ENCODE measurements at places on chromosomes 3 and 15. TPM values are rescaled to one million over a fixed set of nuclear protein-coding genes. Genes with fewer than 3 reads are reported as not detected.

GPR171 gene
- total RNA-seq: not detected

CADPS gene
- total RNA-seq: 0.84 TPM

FAM107A gene
- total RNA-seq: 0.42 TPM

KNG1 gene
- not detected for total RNA-seq

ALAS1 gene
- total RNA-seq: 39.0 TPM

SKOR1 gene
- total RNA-seq: 0.12 TPM

PDCD10 gene
- total RNA-seq: 140 TPM

GP9 gene
- total RNA-seq: not detected

- peak; percentile 51 for DNase-seq
Observed at GRCh38 chr3:55180936-55181535, 253.2 kb upstream of the LRTM1 start.

- no peak for DNase-seq
Observed at GRCh38 chr15:80343554-80343992, 60.6 kb upstream of the ARNT2 start.

DNA sequence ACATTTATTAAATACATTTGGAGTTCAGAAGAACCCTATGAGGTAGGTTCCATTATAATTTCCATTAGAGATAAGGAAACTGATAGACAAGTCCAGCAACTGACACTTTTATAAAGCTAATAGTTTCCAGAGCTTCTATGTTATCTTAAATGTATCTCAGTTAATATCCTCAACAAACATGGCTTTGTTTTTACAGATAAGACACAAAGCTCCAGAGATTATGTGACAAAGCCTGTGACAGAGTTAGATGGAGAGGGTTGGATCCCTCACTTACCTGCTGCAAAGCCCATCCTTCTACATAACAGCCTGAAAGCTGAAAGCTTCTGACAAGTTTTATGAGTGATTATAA lies 473 bp upstream of the COMMD2 start:
- DNase-seq: no peak

- peak; percentile 58 for DNase-seq
Observed at GRCh38 chr3:8972639-8973038, 9.4 kb upstream of the RAD18 start.

GRCh38 chr3:194084284-194084683 lies 51.7 kb upstream of the HES1 start:
- no peak for DNase-seq

GRCh38 chr15:84929795-84930603 lies 45.5 kb downstream of the SLC28A1 start:
- DNase-seq: peak; percentile 96

DNA sequence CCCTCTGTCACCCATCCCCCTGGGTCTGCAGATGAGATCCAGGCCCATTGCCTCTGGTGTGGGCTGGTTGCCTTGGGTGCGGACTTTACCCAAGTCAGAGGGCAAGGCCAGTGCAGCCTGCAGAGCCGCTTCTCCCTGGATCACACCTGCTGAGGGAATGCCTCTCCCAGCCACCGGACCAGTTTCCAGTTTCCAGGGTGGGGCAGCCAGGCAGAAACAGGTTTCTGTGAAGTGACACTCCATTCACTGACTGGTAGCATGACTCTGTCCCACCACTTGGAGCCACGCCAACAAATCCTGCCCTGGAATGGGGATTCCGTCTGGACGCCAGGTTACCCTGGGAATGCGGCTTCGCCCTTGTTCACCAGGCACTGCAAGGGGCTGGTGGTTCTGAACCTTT lies 30.0 kb downstream of the PAQR5 start:
- no peak for DNase-seq

DNA sequence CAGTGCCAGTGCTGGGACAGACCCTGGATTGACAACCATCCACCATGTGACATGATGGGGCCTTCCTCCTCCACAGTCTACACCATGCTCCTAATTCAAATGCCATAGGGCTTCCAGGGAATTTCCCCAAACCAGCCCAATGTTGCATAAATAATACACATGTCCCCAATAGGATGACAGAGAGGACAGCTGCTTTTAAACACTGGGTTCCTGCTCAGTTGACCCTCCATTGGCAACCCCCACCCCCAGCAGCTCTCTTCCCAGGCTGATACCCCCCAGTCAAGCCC lies 28.3 kb upstream of the ATP2B2 start:
- DNase-seq: no peak

DNA sequence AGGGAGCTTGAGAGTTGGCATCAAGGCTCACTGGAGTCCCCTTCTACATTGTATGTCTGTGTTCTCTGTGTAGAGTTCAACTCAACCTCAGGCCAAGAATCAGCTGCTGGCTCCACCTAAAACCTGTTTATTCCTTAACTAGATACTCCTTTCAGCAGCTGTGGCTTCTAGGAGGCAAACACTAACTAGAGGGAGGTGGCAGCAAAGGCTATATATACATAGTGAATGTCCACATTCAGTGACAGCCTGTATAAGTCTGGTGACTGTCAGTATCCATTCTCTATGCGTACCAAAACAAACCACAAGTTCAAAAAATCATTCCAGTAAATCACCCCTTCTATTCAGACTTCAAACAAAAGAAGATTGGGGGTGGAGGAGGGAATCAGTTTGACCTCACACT lies 184.3 kb downstream of the CDIN1 start:
- DNase-seq: no peak

- DNase-seq: no peak
Observed at GRCh38 chr15:75799190-75799589, 44.1 kb upstream of the UBE2Q2 start.

DNA sequence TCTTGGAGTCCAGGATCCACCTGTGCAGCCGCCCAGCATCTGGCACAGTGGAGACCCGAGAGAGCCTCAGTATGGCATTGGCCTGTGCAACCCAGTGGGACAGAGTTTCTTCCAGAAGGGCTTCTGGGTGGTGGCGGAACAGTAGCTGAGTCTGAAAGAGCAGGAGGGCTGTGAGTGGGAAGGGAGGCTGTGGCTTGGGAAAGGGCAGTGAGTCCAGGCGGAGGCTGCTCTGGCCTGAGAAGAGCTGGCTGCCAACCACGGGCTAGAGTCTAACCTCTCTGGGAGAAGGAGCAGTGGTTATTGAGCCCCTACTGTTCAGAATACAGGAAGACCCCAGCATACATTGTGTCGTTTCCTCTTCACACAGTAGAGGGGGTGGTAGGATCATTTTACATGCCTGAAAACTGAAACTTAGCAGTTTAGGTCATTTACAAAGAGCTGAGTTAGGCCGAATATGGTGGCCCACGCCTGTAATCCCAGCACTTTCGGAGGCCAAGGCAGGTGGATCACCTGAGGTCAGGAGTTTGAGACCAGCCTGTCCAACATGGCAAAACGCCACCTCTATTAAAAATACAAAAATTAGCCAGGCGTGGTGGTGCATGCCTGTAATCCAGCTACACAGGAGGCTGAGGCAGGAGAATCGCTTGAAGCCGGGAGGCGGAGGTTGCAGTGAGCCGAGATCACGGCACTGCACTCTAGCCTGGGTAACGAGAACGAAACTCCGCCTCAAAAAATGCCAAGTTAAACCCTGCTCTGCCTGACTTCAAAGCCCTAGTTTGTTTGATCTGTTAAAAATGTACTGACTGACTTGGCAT lies 3.2 kb downstream of the AEN start:
- DNase-seq: no peak

- peak; percentile 65 for DNase-seq
Observed at GRCh38 chr3:175207361-175207760, 348.2 kb downstream of the NAALADL2 start.

DNA sequence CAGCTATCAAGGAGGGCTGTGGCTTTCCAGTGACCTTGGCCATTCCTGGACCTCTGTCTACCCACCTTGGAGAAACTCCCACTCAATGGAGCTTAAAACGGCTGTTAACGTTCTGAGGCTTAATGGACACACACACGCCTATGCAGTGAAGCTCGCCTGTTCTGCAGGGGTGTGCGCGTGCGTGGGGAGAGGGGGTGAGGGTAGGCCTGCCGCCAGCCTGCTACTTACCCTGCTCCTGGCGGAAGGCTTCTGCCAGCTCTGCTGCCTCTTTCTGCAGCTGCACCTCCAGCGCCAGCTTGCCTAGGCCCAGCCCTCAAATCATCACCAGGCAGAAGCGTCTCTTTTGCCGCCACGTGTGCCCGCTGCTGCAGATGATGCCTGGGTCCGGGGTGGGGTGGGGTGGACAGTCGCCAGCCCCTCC lies 23.2 kb upstream of the PARL start:
- no peak for DNase-seq

DNA sequence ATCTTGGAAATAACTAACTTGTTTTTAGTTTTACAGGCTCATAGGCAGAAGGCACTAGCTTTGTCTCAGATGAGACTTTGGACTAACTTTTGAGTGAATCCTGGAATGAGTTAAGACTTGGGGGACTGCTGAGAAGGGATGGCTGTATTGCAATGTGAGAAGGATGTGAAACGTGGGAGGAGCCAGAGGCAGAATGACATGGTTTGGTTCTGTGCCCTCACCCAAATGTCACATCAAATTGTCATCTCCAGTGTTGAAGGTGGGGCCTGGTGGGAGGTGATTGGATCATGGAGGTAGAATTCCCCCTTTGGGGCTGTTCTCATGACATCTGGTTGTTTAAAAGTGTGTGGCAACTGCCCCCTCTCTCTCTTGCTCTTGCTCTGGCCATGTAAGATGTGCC lies 28.8 kb upstream of the CCDC50 start:
- no peak for DNase-seq

DNA sequence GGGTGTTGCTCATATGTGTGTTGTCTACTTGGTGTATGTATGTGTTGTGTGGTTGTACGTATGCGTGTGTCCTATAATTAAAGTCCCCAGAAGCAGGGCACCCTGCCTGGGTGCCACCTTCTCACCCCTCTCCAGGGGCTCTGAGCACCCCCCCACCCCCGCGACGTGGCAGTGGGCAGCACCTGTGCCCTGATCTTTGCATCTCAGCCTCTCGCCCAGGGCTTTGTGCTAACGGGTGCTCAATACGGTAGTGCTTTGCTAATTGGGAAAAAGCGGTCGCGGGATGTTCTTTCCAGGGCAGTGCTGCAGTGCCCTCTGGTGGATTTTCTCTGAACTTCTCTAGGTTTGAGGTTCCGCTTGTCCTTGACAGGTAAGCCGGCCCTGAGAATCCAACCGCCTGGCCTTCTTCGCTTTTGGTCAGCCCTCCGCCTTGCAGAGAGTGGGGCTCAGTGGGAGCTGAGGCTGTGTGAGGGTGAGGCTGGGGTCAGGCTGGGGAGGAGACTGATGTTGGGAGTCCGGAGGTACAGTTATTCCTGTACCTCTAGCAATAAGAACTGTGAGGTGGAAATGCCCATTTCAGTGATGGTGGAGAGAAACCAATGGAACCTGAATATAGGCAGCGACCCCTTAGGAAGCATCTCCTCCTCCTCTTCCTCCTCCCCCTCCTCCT lies 17.6 kb upstream of the EPHB3 start:
- DNase-seq: peak; percentile 82

DNA sequence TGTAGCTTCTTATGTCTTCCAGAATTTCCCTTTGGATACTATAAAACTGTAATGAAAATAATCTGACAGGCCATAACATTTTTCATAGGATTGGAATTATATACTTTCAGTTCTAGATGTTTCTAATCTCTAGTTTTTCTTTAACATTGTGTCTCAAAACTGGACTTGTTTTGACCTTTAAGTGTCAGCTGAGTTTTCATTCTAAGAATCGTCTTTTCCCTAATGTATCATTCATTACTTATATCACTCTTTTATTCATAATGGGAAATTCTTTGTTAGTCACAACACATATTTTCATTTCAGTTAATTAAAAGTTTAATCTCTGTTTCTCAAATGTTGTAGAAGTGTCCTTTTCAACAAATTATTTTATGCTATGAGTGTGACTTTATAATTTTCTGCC lies 11.9 kb downstream of the GPR171 start:
- DNase-seq: no peak

DNA sequence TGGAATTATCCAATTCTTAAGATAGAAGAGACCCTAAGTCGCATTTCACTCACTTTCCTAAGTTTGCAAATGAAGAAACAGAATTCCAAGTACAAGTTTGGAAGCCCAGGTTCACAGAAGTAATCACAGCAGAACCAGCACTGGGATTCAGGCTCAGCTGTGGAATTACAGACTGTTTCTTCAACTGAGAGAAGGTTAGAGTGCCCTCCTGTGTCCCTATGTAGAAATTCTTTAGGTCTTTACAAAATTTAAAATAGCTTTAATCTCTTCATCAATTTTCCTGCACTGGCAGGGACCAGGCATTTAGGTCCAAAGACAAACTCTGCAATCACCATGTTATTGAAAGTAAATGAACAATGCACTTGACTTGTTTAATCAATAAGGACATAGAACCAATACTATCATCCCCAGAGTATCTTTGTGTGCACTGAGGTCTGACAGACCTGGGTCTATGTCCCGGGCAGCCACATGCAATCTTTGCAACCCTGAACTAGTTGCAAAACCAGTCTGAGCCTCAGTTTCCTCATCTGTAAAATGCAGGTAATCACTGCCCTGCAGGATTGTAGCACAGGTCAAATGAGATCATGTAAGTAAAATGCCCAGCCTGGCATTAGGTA lies 96.3 kb upstream of the ZBED2 start:
- peak; percentile 73 for DNase-seq

DNA sequence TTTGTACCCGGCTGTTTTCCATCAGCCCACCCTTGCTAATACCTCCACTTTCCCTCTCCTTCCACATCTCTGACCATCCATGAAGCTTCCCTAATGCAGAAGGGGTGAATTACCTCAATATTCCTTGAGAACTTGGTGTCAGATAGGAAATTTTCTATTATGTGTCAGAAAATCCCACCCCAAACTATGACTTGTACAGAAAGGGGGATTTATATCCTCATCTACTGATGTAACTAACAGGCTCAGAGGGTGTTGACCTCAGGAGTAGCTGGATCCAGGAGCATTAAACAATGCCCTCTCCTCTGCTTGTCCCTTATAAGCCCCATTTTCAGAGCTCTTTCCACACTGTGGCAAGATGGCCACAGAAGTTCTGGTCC lies 242.8 kb upstream of the TLE3 start:
- no peak for DNase-seq

DNA sequence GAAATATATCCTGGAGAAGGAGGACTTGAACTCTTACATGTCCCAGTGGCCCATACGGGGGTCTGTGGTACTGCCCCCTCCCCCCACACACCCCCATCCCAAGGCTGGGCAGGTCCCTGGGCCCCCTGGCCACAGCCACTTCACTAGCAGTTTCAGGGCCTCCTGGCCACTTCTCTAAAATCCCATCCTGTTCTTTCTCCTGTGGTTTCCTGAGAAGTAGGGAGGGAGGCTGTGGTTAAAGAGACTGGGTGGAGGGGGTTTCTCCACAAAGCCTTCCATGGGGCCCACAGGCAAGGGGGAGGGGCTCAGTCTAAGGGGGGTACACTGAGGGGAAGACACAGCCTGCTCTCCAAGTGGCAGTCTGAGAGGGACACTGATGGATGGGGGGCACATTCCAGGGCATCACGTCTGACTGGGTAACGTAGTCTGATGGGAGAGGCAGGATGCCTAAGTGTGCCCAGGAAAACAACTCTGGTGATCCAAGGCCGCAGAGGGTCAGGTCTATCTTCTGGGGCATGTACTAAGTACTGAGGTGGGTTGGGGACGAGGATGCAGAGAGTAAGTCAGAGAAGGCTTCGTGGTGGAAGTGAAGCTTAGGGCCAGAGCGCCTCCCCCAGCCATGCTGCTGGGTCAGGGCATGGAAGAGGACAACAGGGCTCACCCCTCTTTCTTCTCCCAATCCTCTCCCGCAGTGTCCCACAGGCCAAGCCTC lies 48.0 kb upstream of the C15orf39 start:
- no peak for DNase-seq

GRCh38 chr15:59169251-59169708 lies 37.4 kb upstream of the LDHAL6B start:
- peak; percentile 87 for DNase-seq
